Upper lobe of left lung (tissue), 6 donors: ENCODE measurements at places on chromosomes 3 and 15. TPM values are rescaled to one million over a fixed set of nuclear protein-coding genes. Genes with fewer than 3 reads are reported as not detected.

The CCR9 gene
- 0.11 TPM for total RNA-seq

The FURIN gene
- total RNA-seq = 59.0 TPM

The PAQR9 gene
- not detected for total RNA-seq

The A4GNT gene
- total RNA-seq = not detected

The PRSS50 gene
- total RNA-seq = 0.34 TPM

The LRRC31 gene
- 5.6 TPM for total RNA-seq

The C3orf52 gene
- total RNA-seq = 74.6 TPM

The MAP1A gene
- total RNA-seq = 4.7 TPM

The SFMBT1 gene
- total RNA-seq = 12.8 TPM

The PDIA3 gene
- total RNA-seq = 122 TPM

The TRIM42 gene
- total RNA-seq = not detected

The ZFYVE19 gene
- 24.8 TPM for total RNA-seq

The ACAN gene
- 0.46 TPM for total RNA-seq

The CCDC39 gene
- total RNA-seq = 1.2 TPM

The P3H2 gene
- 42.2 TPM for total RNA-seq

The OR4F15 gene
- total RNA-seq = not detected

The TMEM266 gene
- total RNA-seq = 0.91 TPM

The ANKRD63 gene
- not detected for total RNA-seq

The ADGRG7 gene
- total RNA-seq = not detected

The NANOGP8 gene
- total RNA-seq = not detected

The NRG4 gene
- total RNA-seq = 0.54 TPM

The CCR8 gene
- not detected for total RNA-seq

The NPAP1 gene
- not detected for total RNA-seq

The NR1D2 gene
- 19.6 TPM for total RNA-seq

The GOLGA8G gene
- not detected for total RNA-seq

The AGBL1 gene
- 3.6 TPM for total RNA-seq

The LRTM1 gene
- total RNA-seq = not detected

The CPA3 gene
- 50.2 TPM for total RNA-seq

The SUCLG2 gene
- 57.2 TPM for total RNA-seq

The GRK7 gene
- total RNA-seq = not detected

The FAM174B gene
- 109 TPM for total RNA-seq

The UBP1 gene
- 70.1 TPM for total RNA-seq

The RBP2 gene
- 0.89 TPM for total RNA-seq
